ENCODE measurements at places on chromosomes 13 and 19.

GRCh38 chr13:21590231-21590630, 13.7 kb downstream of the MICU2 start:
- no peak for DNase-seq

DNA sequence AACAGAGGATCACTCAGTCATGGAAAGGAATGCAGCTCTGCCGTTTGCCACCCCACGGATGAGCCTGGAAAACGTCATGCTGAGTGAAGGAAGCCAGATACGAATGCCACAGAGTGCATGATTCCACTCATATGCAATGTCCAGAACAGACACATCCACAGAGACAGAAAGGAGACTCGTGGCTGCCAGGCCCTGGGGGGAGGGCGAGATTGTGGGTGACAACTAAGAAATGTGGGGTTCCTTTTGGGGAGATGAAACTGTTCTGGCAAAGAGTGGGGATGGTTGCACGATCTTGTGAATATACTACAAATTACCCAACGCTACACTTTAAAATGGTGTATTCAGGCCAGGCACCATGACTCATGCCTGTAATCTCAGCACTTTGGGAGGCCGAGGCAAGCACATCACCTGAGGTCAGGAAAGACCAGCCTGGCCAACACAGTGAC, 27.2 kb upstream of the NAPA start:
- DNase-seq = no peak

GRCh38 chr19:42316223-42317211, 3.4 kb downstream of the TMEM145 start:
- peak; percentile 83 for DNase-seq

DNA sequence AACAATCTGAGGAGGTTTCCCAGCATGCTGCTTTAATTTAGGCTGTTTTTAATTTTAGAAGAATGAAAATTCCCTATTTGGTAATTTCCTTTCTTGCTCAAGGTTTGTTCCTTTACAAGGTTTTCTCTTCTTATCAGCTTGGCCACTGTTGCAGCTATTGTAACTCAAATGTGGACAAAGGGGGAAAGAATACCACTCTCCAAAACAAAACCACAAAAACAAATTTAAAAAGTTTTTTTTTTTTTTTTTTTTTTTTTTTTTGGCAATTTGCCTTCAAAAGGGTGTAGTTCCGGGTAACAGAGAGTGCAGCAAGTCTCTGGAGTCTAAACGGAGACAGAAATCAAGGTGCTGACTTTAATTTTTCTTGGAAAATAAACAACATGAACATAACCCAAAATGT, 306.4 kb upstream of the ARGLU1 start:
- DNase-seq = no peak

DNA sequence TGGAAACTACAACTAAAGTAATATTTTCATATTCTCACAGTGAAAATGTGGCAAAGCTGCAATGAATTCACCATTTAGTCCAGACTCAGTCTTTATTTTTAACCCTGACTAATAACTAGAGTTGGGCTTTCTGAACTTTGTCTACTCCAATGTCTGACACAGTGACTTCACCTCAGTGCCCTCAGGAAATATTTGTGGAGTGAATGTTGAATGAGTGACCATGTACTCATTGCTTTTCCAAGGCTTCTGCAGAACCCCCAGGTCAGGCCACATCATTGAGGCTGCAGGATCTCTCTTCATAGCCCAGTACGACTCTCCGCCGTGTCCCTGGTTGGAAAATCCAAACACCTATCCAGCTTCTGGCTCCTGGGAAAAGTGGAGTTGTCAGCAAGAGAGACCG, 1.8 kb downstream of the ZNF175 start:
- no peak for DNase-seq
